Endothelial cell of umbilical vein (primary cell): ENCODE measurements at places on chromosomes 5 and 9. TPM values are rescaled to one million over a fixed set of nuclear protein-coding genes. Genes with fewer than 3 reads are reported as not detected.

The C5orf52 gene
- total RNA-seq = not detected in 2 replicates

The DDX4 gene
- total RNA-seq = not detected in 2 replicates

The SNCAIP gene
- total RNA-seq = 35.9 and 42.0 TPM in 2 replicates

The FLT4 gene
- 66.5 and 71.5 TPM in 2 replicates for total RNA-seq

The STK32A gene
- not detected in 2 replicates for total RNA-seq

The ABCA1 gene
- 6.6 and 9.8 TPM in 2 replicates for total RNA-seq

The COL15A1 gene
- total RNA-seq = 0.05 TPM in 1 of 2 replicates, not detected in the other

The DPYSL3 gene
- 142 and 146 TPM in 2 replicates for total RNA-seq

The CD274 gene
- 26.8 and 29.7 TPM in 2 replicates for total RNA-seq

The GABRP gene
- 0.66 and 0.72 TPM in 2 replicates for total RNA-seq

The CDH6 gene
- total RNA-seq = 0.35 TPM in 1 of 2 replicates, not detected in the other

The NDOR1 gene
- total RNA-seq = 23.4 and 26.7 TPM in 2 replicates

The SLC34A1 gene
- total RNA-seq = not detected in 2 replicates

The LRRC70 gene
- 24.5 and 26.5 TPM in 2 replicates for total RNA-seq
